ENCODE measurements at places on chromosomes 5 and 9.

DNA sequence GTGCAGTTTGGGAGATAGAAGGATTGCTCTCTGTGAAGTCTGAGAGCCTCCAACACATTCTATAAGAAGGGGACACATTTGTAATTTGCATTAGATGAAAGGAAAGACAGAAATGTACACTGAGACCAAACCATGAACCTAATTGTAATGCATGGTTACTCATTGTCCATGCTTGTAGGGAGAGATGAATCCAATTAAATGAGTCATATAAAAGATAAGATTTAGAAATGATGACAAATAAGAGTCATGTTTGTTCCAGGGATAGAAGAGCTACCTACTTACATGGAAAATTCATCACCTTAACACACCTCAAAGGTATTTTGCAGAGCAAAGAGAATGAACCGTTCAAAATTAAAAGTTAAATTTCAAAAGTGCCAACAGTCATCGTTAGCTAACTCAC is 85.1 kb downstream of the FBXL7 start:
- DNase-seq = no peak

DNA sequence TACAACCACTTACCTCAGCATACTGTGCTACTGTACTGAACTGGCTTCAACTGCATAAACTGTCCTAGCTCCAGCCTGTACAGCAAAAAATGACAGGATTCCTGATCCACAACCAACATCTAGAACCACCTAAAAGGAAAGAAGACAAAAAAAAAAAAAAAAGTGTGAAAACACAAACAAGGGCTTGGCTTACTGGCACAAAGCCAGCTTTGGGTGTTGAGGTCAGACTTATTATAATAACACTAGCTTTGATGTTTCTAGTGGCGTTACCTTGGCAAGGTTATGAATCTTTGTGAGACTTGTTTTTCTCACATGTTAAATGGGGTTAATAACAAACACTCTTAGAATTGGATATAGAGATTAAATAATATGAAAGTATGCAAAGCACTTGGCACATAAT is 148.5 kb upstream of the PUM3 start:
- no peak for DNase-seq

DNA sequence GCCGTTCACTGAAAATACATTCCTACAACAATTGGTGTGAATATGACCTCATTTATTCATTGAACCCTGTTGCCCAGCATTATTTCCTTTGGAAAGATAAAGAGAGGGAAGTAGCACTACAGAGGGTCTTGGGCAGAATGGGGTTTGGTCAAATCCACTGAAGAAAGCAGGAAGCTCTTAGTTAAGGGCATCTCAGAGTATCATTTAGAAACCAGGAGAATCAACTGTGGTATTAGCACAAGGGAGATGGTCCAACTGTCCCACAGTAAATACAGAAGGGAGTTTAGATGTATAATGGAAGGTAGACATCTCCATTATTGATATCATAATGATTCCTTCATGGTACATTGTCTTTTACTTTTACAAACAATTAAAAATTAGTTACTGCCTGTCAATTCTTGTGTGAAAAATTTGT is 47.1 kb downstream of the LIX1 start:
- DNase-seq = no peak

- DNase-seq = no peak
These were observed 59.2 kb downstream of the HSD17B3 start for GRCh38 chr9:96242811-96243210.

- DNase-seq = peak; percentile 28
These were observed 764 bp upstream of the VDAC1 start for GRCh38 chr5:134005417-134006061.

DNA sequence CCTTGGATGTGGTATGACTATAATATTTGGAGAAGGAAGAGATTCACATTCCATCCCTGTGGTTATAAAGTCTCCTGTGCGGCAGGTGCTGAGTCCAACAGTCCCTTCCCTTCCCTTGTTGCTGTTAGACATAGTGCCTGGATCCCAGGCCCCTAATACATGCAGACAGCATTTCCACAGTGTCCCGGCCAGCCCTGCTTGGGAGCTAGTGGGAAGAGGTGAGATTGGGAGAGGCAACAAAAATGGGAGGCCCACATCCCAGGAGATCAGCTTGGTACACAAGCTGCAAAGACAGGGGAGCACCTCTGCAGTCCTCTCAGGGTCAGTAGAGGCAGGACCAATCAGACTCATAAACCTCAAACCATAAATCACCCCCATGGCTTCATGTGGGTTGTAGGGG is 3.3 kb upstream of the NEURL1B start:
- DNase-seq = no peak

- no peak for DNase-seq
These were observed 205.1 kb upstream of the CHD1 start for GRCh38 chr5:99133921-99134320.

- DNase-seq = no peak
These were observed 754.3 kb downstream of the TLE4 start for GRCh38 chr9:80326105-80326504.

- no peak for DNase-seq
These were observed 212.2 kb upstream of the ACO1 start for GRCh38 chr9:32172256-32172655.

GRCh38 chr9:318646-319045 is 104.0 kb downstream of the DOCK8 start:
- DNase-seq = no peak

- DNase-seq = no peak
These were observed 80.4 kb upstream of the ADAMTSL1 start for GRCh38 chr9:18393340-18394130.

DNA sequence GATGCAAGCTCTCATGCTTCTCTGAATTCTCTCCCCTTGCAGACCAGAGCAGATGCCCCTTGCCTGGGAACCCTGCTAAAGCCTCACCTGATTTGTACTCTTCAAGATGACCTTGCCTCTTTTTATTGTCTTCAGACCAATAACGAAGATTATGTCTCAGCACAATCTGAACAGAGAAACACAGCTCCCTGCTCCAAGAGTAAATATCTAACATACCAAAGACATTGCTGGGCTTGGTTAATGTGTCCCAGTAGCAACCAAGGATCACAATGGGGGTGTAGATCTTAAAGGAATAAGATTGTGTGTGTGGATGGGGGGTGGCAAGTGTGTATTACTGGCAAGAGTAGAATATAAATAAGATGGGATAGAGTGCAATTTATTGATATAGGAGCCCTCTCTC is 67.6 kb upstream of the LHFPL2 start:
- DNase-seq = no peak

- DNase-seq = no peak
These were observed 43.0 kb upstream of the GNE start for GRCh38 chr9:36301227-36301626.

DNA sequence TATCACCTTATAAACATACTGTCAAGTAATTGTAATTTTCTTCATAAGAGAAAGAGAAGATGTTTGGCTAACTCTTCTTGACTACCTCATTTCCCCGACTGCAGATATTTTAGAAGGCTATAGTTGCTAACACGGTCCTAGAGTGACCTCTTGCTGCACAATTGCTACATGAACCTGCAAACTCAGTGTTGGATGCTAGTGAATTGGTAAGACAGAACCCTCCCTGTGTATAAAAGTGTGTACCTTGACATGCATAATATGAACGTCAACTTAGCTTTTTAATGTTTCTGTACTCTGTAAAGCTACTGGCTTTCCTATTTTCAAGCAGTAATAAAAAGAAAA is 46.7 kb upstream of the CER1 start:
- DNase-seq = no peak

GRCh38 chr5:122727112-122727541 is 47.8 kb upstream of the SNX2 start:
- no peak for DNase-seq

DNA sequence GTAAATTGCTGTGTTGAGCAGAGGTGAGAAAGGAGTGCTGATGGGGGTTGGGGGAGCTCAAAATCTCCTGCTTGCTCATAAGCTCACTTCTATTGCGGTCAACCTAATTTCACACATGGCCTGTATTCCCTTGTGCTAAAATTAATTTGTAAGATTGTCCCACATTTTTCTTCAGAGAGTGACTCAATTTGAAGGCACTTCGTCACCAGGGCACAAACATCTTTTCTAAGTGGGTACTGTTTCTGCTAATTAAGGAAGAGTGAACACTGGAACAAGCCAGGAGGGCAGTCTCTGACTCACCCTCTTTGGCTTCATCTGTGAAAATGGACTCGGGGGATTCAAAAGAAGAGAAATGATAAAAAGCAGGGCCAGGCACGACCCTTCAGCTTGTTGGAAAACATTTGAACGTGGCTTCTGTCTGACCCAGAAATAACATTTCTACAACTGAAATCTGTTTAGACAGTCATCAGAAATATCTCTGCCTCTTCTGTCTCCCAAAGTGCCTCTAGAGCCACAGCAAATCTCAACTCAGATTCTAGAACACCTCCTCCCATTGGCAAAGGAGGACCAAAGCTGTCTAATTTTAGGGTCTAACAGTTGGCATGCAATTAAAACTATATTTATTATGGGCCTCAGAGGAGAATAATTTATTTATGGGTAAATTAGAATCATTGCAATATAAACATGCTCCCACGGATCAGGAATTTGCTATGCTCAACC is 49.8 kb downstream of the FEM1C start:
- DNase-seq = no peak

DNA sequence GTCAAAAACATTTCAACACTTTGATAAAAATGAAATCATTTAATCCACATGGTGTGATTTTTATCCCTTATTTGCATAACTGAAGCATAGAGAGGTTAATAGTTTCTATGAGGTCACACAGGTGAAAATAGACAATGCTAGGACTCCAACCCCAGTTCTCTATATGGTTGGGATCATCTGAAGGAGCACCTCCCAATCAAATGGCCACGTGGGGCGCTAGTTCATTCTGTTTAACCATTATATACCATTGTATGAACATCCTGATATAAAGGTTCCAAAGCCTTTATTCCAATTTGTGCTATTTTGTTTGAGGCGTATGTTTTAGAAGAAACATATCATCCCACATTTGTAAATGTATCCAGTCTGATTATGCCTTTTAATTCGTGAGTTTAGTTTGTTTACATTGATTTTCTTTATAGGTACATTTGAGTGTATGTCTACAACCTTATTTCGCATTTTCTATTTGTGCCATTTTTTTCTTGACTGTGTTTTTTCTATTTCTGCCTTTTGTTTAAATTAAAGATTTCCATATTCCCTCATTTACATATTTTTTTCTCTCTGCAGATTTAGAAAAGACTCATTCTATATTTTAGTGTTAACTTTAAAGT is 1092.0 kb downstream of the MAT2B start:
- DNase-seq = no peak

DNA sequence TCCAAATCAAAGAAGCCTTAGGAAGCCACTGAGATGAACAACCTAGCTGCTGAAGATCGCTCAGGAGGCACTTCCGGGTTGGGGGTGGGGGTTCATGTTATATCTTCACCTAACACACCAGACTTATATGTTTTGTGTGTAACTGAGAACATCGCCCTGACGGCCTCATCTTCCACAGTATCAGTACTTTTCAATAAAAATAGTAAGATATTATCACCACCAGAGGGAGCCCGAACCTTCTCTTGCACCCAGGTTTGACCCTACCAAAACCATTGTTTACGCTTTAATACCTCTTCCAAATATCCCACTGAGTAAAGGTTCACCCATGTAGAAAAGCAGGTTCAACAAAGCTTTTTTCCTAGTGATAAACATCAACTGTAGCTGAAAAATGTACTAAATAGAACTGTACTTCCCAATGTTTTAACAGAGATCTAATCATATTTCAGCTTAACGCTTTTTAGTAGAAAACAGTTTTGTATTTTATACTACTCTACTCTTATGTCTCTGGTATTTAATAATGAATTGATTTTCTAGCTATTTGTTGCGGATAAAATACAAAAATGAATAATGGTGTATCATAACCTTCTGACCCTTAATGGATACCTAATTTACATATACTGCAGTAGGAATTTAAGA is 244.0 kb downstream of the EPB41L4A start:
- peak; percentile 51 for DNase-seq

DNA sequence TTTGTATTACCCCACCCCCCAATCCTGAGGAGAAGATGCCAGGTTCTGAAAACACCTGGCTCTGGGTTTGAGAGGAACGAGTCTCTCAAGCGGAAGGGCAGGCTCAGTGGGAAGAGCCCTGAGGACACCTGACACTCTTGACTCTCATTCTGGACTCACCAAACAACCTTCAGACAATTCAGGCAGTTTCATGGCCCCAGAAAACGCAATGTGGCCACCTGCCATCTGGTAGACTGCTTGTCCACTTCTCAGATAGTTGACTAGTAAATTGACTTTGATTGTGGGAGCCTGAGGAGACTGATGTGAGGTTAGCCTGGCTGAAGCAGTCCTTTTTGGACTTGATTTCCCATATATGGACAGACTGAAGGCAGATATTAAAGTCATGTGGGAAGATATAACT is 117.5 kb upstream of the FSTL4 start:
- DNase-seq = no peak

DNA sequence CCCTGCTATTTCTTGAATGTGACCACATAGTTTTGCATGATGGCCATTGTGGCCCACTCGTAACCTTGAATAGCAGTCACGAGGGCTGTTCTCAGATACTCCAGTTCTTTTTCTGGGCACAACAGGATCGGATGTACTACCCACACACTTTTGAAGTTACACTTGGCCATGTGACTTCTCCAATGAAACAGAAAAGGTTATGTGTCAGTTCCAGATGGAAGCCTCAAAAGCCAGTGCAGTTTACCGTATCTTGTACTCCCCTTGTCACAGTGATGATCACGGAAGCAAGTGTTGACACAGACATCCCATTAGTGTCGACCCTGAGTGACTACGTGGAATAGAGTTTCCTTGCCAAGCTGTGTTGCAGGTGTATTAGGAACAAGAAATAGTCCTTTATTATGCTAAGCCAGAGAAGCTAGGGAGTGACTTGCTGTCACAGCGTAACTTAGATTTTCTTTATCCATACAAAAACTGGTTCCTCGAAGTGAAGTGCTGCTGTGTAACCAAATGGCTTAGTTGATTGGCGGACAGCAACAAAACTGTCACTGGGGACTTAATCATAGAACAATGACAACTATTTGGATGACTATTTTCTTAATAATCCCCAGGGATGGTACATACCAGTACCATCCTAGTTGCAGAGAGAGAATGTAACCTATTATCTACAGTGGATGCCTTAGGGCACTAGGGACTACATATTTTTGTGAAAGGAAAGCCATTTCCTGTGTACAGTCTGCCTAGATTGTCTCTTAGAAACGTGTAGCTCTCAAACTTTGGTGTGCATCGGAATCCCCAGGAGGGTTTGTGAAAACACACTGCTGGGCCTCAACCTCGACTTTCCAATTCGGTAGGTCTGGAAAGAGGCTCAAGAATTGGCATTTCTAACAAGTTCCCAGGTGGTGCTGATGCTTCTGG is 90.1 kb upstream of the DMRT1 start:
- peak; percentile 50 for DNase-seq

Measured in germinal center (tissue), 1 donor.